ENCODE measurements at places on chromosomes 11 and 22.

DNA sequence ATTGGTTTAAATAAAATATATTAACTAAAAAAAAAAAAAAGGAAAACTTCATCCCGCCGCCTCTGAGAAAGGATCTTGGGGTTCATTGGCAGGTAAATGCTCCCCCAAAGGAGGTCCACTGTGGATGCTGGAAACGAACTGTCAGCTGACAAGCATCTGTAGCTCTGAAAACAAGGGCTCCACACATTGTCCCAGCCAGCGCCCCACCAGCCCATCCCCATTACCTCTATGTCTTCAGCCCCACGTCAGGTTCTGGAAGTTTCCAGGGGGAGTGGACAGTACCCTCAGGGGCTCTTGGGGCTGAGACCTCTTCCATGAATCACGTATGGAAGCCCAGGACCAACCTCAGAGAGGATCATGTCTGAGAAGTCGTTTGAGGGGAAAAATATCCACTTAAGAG, 66.4 kb upstream of the WNT7B start:
- DNase-seq = no peak

DNA sequence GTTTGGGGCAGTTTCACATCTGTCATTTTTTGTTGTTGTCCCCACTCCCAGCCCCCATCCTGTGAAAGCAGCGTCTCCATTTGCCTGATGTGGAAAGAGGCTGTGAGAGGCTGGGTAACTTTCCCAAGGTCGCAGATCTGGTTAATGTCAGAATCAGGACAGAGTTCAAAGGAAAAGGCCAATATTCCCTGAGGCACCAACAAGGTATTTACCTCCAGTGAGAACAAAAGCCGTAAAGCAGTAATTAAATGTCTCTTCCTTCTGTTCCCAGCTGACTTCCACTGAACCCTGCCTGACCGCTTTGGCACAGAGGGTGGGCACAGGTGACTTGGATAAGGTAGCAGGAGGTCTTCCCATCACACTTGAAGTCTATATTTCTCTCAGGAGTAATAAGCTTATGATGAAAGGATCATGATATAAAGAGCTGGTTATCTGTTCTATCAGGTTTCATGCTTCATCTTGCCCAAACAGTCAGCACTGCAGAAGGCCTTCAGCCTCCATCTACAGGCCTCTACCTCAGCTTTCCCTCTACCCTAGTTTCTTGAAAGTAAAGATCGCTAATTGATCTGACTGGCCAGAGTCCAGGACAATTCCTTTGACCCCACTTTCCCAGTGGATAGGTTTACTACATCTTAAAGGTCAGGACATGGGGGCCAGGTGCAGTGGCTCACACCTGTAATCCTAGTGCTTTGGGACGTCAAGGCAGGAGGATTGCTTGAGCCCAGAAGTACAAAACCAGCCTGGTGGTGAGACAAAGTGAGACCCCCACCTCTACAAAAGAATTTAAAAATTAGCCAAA, 9.4 kb downstream of the C11orf91 start:
- DNase-seq = no peak

GRCh38 chr11:86021377-86021776, 47.5 kb downstream of the PICALM start:
- DNase-seq = no peak

DNA sequence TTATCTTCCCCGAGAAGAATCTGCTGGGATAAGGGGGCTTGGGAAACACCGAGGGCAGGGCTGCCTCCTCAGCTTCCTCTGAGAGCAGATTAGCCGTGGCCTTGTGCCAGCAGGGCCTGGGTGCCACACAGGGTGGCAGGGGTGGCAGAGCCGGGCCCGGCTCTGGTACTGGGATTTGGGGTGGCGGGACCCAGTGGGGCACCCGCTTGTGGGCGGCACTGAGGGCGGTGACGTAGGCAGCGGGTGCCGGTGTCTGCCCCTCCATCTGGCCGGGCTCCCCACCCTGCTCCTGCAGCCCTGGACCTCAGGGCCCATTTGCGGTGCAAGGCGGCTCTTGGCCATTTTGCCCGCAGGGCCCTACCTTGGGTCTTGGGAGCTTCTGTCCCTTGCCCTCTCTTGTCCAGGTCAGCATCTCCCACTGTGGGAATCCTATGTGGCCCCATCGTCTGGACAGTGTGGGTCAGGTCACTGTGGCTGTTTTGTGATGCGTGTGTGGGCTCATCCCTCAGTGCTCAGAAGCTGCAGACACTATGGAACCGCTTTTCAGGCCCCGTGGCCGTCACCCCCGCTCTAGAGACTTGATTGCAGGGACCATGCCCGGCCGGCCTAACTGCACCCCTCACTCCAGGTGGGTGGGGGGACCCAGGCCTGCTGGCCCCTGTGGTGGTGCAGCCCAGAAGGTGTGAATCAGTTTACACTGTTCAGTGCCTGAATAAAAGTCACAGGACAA, 29.7 kb upstream of the KRTAP5-6 start:
- DNase-seq = no peak

DNA sequence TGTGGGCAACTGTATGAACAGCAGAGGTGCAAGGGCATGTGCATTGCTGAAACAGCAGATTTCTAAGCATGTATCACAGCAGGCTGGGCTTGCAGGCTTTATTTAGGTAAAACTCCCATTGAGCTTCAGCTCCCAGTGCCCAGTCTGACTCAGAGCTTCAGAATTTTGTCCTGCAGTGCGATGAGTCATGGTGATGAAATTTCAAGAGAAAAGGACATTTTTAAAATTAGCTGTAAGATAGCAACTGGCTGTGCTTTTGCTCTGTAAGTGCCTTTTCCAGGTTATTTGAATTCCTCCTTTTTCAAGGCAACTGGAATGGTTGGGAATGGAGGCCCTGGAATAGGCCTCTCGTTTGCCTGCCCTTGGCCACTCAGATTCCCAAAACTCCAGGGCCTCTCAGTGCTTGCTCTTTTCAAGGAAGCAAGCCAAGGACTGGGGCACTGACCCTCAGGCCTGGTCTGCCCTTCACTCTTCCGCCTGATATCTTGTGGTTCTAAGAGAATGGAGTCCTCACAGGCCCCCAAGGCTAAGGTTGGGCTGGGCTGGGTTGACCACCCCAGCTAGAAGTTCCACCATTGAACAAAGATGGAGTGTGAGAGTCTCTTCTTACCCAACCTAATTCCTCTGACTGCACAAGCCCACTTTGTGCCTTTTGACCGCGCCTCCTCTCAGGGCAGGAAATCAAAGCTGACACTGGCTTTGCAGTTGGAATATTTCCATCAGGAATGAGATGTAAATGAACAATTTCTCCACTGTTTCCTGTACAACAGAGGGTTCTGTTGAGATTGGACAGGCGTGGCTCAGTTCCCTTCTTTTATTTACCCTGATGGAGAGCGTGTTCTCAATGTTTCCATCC, 59.5 kb upstream of the PRSS23 start:
- no peak for DNase-seq

GRCh38 chr22:41813726-41814410, 13.4 kb downstream of the CCDC134 start:
- no peak for DNase-seq

- no peak for DNase-seq
These were observed 108.7 kb upstream of the SNX19 start for GRCh38 chr11:131025020-131025419.

GRCh38 chr11:33651555-33651954, 49.1 kb downstream of the C11orf91 start:
- DNase-seq = no peak

GRCh38 chr11:28899706-28900105, 791.5 kb downstream of the METTL15 start:
- DNase-seq = no peak

DNA sequence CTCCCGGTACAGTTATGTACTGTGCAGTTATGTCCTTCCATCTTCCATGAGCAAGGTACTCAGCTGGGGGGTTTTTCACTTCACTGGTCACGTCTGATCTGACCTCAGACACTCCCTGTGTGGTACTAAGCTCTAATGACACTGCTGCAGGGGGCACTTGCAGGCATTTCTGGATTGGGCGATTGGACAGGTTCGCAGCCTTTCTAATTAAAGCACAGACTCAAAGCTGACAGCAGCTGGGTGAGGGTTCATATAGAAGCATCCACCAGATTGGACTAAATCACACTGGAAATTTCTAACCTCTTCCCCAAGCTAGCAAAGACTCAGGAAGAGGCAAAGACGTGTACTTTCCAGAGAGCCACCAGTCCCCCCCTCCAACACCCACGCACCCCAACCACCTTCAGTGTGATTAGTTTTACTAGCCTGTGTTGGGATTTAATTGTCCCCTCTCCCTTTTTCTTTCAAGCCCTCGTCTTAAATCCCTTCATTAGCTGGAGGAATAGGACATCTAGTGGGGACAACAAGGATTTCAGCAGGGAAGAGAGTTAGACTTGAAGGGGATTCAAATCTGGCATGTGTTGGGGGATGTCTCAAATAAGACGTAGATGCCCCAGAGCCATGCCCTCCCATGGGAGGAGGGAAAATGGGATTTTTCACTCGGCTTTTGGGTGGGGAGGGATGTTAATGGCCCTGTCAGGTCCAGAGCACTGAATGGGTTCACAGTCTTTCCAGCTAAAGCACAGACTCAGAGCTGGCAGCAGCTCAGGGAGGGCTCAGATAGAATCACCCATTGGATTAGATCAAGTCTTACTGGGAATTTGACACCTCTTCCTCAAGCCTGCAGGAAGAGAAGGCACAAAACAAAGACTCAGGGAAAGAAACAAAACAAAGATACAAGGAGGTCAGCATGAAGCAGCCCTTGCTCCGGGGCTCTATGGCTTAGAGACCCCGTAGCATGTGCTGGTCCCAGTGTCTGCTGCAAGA, 10.9 kb downstream of the INS start:
- DNase-seq = no peak

GRCh38 chr11:326842-327580, 6.4 kb upstream of the IFITM3 start:
- no peak for DNase-seq

DNA sequence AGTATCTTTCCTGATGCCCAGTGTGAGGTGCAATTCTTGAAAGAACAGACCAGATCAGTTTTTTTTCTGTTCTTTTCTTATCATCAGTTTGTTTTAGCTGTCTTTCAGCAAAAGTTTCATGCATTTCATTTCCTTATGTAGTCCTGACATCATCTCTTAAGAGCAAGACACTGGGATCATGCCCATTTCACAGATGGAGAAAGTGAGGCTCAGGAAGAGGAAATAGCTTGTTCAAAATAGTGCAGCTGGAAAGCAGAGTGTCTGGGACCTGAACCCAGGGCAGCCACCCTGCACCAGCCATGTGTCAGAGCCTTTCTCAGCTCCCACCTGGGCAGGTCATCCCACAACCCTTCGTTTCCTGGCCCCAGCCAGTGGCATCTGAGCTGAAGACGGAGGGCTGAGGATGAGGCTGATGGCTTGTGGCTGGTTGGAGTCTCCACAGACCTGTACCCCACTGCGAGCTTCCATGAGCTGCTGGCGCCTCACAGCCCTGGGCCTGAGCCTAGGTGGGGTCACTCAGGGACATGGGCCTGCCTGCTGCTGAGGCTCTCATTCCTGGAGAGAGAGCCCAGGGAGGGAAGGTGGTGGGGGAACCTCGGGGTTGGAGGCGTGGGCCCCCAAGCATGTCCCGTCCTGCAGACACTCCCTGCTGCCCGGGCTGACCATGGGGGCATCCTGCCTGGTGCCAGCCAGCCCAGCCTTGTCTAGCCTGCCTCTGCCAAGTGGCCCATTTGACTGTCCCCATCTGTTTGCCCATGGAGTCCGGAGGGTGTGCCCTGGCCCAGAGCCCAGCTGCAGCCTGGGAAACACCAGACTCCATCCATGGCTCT, 61.8 kb downstream of the SMIM38 start:
- no peak for DNase-seq
